Tibial artery (tissue), 4 donors: ENCODE measurements at places on chromosomes 3 and 15.

- peak; percentile 39 for DNase-seq
These were observed 136.2 kb downstream of the SMAD6 start for GRCh38 chr15:66838202-66838601.

GRCh38 chr3:123158899-123159390 lies 42.8 kb upstream of the SEC22A start:
- no peak for DNase-seq

DNA sequence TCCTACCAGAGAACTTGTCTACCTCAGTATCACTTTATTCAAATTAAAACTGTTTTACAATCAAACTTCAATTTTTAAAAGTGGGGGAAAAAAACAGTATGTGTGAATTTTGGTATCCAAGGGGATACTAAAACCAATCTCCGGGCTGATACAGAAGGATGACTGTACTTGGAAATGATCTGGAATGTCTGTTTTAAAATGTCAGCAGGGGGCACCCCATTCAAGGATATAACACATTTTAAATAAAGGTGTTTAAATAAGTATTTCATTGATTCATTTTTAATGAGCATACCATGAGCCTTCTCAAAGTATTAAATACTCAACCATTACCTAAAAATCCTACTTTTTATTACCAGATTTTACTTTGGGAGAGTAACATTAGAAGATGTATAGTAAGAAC lies 67.9 kb downstream of the ULK4 start:
- DNase-seq: no peak

- no peak for DNase-seq
These were observed 112.6 kb downstream of the DNAJB8 start for GRCh38 chr3:128353991-128354687.

GRCh38 chr15:29857221-29857789 lies 35.0 kb upstream of the TJP1 start:
- no peak for DNase-seq

- no peak for DNase-seq
These were observed 84.9 kb upstream of the TBL1XR1 start for GRCh38 chr3:177282119-177282655.

- no peak for DNase-seq
These were observed 47.0 kb upstream of the GK5 start for GRCh38 chr3:142272200-142272891.

GRCh38 chr15:84552896-84553295 lies 47.9 kb upstream of the ZSCAN2 start:
- no peak for DNase-seq

DNA sequence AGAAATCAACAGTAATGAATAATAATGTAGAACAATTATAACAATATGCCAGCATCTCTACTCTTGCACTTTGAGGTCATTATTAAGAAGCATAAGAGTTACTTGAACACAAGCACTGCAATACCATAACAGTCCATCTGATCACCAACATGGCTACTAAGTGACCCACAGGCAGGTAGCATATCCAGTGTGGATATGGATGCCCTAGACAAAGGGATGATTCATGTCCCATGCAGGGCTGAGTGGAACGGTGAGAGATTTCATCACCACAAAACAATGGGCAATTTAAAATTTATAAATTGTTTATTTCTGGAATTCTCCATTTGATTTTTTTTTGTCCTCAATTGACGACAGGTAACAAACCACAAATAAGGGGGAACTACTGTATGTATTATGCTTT lies 107.7 kb upstream of the TSC22D2 start:
- DNase-seq: no peak

- DNase-seq: no peak
These were observed 163.1 kb downstream of the IL1RAP start for GRCh38 chr3:190677001-190677400.

- DNase-seq: no peak
These were observed 173.9 kb upstream of the ICE2 start for GRCh38 chr15:60652870-60653269.

- no peak for DNase-seq
These were observed 20.8 kb downstream of the CAND2 start for GRCh38 chr3:12817343-12817710.

DNA sequence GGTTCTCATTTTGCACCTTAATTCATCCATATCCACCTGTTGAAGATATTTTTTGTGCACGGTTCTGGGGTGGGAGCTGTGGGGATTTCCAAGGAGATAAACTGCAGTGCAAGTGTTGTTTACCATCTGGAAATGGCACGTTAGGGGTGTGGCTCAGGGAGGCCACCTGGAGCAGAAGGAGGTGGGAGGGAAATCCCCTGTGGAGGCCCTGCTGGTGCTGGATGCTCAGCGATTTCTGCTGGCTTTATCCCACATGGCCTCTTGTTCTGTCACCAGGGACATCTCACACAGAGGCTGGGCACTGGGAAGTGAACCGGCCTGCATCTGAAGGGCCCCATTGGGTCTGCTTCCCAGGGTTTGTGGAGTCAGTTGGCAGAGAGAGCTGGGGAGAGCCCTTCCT lies 24.3 kb downstream of the TRPM1 start:
- no peak for DNase-seq

DNA sequence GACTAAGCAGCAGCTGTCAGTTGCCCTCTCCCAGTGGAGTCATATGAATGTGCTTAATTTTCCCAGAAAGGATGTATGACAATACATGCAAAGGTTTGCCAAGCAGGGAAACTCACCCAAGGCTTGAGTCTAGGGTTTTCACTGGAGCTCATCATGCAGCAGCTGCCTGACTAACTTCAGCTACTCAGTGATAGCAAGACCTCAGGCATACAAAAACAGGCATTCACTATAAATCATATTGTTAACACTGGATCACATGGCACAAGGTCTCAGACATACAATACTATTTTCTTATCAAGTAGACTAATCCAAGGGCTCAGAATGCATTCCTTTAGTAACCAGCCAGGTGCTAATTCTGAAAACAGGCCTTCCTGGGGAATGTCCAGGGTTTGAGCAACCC lies 85.0 kb upstream of the STAC start:
- no peak for DNase-seq

DNA sequence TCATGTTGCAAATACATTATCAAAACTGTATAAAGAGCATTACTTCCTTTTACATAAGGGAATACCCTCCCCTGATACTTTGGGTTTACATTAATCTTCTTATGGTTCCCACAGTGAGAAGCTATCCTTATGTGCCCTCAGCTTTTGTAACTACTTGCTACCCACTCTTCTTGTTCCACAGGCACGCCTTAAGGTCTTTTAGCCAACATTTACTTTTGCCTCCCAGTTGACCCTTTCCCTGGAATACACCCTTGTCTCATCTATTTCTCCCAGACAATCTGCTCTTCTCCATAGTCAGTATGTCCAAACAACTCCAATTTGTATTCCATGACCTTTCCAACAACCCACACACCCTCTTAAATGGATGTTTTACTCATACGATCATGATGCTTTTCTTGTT lies 116.8 kb upstream of the COL8A1 start:
- no peak for DNase-seq

- no peak for DNase-seq
These were observed 342.2 kb upstream of the ROPN1 start for GRCh38 chr3:124333931-124334640.

- no peak for DNase-seq
These were observed 41.3 kb downstream of the ETV5 start for GRCh38 chr3:186067360-186068242.

DNA sequence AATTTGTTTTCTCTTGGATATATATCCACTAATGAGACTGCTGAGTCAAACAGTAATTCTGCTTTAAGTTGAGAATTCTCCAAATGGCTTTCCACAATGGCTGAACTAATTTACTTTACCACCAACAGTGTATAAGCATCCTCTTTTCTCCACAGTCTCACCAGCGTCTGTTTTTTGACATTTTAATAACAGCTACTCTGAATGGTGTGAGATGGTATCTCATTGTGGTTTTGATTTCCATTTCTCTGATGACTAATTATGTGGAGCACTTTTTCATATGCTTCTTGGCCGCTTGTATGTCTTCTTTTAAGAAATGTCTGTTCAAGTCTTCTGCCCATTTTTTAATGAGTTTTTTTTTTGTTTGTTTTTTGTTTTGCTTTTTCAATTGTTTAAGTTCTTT lies 206.2 kb downstream of the CTNNB1 start:
- DNase-seq: no peak

GRCh38 chr3:43465109-43465508 lies 156.7 kb downstream of the ANO10 start:
- DNase-seq: no peak

DNA sequence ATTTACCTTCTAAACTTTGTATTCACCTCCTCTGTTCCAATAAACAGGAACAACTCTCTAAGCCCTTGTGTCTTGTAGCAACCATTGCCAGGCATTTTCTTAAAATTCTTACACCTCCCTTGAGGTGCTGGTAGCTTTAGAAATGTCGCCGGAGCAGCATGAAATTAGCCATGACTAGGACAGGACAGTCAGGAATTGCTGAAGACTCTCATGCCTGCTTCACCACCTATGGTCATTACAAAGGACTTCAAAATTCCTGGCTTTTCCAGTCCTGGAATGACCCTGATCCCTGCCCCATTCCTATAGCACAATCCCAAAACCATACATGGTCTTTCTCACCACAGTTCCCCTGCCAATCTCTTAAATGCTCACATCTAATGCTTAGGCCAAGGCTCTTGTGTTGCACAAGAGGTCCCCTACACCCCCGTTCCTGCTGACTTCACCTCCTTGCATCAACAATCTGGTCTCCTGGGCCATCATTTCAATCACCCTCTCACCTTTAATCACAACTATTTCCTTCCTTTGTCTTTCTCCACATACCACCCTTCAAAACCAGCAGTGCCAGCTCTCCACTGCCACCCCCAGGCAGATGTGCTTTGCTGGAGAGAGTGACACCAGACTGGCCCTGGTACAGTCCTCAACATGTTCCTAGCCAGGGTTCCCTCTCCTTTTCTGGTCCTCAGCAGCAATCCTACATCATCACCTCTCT lies 113.2 kb upstream of the TJP1 start:
- DNase-seq: no peak

DNA sequence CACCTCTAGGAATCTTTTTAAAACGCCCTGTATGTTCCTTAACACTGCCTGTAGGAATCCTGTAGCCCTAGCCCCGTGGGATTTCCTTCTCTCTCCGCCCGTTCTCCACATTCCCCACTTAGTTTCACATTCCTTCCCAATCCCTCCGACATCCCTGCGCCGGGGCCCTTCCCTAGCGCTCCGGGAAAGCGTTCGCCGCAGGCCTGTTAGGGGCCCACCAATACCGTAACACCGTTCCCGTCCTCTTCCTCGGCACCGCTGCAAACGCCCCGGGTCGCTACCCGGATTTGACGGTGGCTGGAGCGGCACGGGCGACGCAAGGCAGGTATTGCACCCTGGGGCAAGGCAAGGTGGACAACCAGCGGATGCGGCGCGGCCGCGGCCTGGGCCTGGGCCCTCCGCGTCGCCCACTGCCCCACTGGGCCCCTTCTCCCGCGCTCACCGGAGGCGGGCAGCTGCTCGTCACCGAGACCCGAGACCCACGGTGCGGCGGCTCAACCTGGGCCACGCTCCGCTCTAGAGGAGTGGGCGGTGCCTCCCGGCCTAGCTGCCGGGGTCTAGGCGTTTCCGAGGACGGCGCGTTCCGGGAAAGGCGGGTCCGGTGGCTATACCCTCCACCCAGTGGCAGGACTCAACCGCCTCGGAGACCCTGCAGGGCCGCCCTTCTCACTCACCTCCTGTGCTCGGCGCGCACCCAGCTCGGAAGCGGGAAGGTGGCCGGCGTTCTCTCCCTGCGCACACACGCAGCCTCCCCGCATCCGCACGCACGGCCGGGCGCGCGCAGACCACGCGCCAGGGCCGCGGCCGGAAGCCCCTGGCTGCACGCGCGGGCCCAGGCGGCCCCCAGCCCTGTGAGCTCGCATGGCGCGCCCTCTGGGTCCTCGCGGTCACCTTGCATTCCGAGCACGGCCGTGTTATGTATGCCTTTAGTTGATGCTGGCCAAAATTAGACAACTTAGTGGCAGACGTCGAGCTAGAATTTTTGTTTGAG lies at the start of gene B3GALNT1:
TSS of gene B3GALNT1 (minus strand) at position 789 of the 991 bp plus-strand sequence. CDS start 18,595 bp downstream, outside the sequence.
- no peak for DNase-seq

DNA sequence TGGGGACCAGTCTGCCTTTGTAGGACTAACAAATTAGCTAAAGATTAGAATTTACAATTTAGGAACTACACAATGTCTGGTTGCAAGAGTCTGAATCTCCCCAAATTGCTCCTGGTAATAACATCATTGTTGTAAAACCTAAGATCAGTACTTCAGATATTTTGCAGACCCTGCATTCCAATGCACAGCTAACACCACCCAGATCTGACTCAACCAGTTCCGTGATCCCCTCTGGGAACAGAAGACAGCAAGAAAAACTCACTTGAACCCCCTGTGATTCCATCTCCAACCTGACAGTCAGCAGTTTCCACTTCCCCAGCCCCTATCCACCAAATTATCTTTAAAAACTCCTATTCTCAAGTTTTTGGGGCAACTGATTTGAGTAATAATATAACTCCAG lies 201.9 kb upstream of the ARPP21 start:
- DNase-seq: no peak

DNA sequence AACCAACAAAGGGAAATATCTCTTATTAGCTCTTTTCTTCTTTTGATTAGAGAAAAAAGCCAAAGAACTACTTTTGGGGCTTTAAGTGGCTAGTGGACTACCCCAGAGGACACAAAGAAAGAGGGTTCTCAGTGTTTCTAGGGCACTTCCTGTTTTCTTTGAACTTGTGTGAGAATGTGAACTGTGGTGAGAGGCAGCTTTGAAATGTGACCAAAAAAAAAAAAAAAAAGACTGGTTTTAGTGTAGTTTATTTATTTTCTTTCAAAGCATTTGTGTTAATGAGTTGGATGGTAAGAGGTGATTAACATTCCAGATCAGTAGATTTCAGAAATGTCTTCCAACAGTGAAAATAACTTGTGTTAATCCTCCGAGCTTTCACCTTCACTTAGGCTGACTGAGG lies 32.4 kb downstream of the SELENOT start:
- DNase-seq: no peak

- no peak for DNase-seq
These were observed 102.9 kb downstream of the FNDC3B start for GRCh38 chr3:172142051-172142863.

DNA sequence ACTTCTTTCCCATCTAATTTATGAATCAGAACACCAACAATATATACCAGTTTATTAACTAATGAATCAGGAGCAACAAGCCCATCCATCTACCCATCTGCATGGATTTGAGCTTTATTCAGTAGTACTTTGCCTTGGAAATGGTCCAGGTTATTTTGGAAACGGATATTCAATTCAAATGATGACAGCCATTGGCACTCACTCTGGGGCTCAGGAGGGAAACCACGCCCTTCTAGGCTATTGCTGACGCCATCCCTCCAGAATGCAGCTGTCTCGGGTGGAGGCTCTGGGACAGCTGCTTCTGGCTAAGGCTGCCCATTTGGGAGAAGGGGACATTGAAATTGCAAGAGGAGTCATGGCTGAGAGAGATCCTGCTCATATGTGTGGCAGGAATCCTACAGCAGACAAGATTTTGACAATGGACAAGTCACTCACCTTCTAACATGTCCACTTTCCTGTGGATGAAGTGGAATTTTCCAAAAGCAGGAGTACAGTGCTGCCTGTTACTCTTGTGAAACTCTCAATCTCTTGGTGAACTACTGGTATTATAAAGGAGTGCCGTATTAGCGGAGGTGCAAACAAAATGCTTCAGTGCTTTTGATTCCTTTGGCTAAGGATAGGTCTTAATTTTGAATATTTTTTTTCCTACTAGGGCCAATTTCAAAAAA lies 29.3 kb upstream of the TRAK1 start:
- peak; percentile 87 for DNase-seq
